ENCODE measurements at places on chromosomes 2 and 18. TPM values are rescaled to one million over a fixed set of nuclear protein-coding genes. Genes with fewer than 3 reads are reported as not detected.

The R3HDM1 gene
- 4.0 TPM for total RNA-seq

The BCL2 gene
- total RNA-seq: 1.6 TPM

The GGCX gene
- total RNA-seq: 34.7 TPM

The NLRC4 gene
- not detected for total RNA-seq

The PTPRN gene
- total RNA-seq: 0.25 TPM

The RPL31 gene
- 1,473 TPM for total RNA-seq

The ABHD1 gene
- total RNA-seq: not detected

The TCF23 gene
- total RNA-seq: not detected

The ZNF385B gene
- not detected for total RNA-seq

The CCDC74B gene
- total RNA-seq: 6.8 TPM

The GALR1 gene
- total RNA-seq: not detected

The SAG gene
- total RNA-seq: not detected

The ANKRD30B gene
- total RNA-seq: not detected

The CDH2 gene
- total RNA-seq: 57.3 TPM

The KHK gene
- 0.81 TPM for total RNA-seq

The TANC1 gene
- total RNA-seq: 46.6 TPM

The SPP2 gene
- total RNA-seq: not detected

The PER2 gene
- 5.0 TPM for total RNA-seq

The CRYGD gene
- not detected for total RNA-seq

The PSMA8 gene
- not detected for total RNA-seq

The RAMP1 gene
- 14.9 TPM for total RNA-seq

The GDF7 gene
- total RNA-seq: 1.3 TPM

The PPP1R1C gene
- total RNA-seq: 0.56 TPM

The TTC32 gene
- 4.8 TPM for total RNA-seq

The DYTN gene
- not detected for total RNA-seq

The COL5A2 gene
- 403 TPM for total RNA-seq

The TBR1 gene
- not detected for total RNA-seq

The SLC20A1 gene
- total RNA-seq: 144 TPM

The PTPN18 gene
- total RNA-seq: 14.7 TPM

The OTOS gene
- not detected for total RNA-seq

The TOGARAM2 gene
- total RNA-seq: under 0.01 TPM

The MYOM1 gene
- 1.9 TPM for total RNA-seq

The TSPYL6 gene
- total RNA-seq: not detected

The AAMP gene
- total RNA-seq: 138 TPM

The LBX2 gene
- total RNA-seq: 1.6 TPM

The CYP1B1 gene
- 37.8 TPM for total RNA-seq

The ZNF521 gene
- total RNA-seq: 6.5 TPM

The IL18R1 gene
- total RNA-seq: 0.75 TPM

The FAM237A gene
- total RNA-seq: not detected

The CIB4 gene
- not detected for total RNA-seq
